Nucleus accumbens (tissue), 56 donors: ENCODE measurements at places on chromosomes 12 and 14.

GRCh38 chr14:95559203-95559602, 24.4 kb downstream of the GLRX5 start:
- DNase-seq, result no peak

- DNase-seq, result no peak
Measured at GRCh38 chr12:122865268-122866231, 30.3 kb downstream of the HIP1R start.

GRCh38 chr12:67080637-67081036, 188.5 kb upstream of the CAND1 start:
- DNase-seq, result no peak

DNA sequence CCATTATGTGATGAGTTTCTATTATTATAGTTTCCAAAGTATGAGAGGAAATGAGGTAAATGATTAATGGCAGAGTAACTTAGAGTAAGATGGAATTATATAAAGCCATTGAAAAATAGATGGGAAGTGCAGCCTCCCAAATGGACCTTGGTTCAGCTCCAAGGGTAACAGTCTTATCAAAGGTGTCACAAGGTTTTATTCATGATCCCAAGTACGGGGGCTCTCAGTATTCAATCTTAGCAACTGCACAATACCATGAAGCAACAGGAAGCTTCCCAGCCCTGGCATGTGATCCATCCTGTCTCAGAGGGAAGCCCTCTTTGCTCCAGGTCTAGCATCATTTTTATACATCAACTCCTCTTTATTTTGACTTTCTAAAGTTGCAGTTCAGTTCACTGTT, 948.2 kb downstream of the GALC start:
- no peak for DNase-seq

DNA sequence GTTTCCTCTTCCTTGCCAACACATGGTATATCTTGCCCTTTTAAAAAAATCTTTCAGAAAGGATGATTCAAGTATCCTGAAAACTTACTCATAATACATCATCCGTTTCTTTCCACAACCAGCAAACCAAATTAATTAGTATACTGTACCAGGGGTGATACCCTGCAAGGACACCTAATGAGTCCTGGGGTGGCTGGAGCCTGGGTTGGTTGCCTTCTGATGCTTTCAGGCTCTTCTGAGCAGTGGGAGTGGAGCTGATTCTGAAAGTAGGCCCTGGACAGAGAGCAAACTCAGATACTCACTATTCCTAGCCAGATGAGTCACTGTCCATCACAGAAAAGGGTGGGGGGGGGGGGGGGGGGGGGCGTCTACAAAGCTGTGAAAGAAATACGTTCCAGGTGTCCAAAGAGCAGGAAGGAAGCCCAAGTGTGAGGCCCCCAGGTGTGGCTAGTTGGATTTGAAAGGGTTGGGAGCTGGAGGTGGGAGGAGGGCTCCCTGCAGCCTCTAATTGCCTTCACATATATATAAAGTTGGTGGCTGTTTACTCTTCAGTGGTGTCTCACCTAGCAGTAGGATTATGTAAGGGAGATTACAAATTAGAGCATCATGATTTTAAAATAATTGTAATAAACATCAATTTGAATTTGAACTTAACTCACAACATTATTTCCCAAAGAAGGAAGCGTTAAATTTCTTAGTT, 36.5 kb downstream of the FBXO33 start:
- no peak for DNase-seq

DNA sequence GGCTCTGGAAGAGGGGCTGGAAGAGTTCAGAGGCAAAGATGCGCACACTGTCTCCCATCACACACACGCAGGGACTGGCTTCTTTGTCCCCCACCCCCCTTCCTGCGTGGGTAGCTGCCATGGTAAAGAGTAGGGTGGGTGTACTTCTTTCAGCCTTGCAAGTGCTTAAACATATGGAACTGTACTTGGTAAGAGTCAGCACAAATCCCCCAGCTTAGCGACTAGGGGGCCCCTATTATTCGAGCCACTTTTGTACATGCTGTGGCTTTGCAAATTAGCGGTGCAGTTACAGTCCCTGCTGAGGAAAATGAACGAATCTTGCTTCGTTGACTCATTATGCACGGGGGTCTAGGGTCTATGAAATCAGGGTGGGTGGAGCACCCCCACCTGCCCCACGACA, 123.8 kb downstream of the AACS start:
- peak; percentile 15 for DNase-seq

- no peak for DNase-seq
Measured at GRCh38 chr14:66273261-66273832, 212.8 kb upstream of the CCDC196 start.

GRCh38 chr12:15599266-15600037, 189.7 kb downstream of the EPS8 start:
- no peak for DNase-seq

- DNase-seq, result no peak
Measured at GRCh38 chr14:69882116-69882864, 3.1 kb downstream of the SMOC1 start.

DNA sequence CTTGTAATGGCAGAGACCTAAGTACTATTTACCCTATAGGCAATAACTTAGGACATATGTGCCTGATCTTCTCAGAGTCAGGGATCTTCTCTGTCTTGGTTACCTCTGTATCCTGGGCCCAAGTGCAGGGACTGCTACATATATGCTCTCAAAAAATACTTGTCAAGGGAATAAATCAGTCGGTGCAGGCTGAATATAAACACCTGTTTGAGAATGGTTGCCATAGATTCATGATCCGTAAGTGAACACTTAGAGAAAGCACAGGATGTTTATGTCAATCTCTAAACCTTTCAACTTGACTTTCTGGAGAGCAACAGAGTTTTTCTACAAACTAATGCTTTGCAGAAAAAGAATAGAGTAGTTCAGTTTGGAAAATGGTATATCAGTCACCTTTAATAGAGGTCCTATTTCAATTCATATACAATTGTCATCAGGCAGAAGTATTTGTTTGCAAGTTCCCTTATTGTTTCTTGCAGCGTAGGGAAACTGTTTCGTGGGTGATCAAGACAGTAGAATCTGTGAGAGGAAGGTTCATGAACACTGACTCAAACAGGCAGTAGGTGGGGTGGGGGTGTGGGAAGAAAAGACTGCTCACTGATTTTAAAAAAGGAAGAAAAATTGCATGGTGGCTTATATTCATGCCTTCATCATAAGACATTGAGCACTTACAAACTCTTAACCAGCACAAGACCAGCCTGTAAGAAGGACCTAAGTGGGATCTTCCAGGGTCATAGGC, 6.0 kb upstream of the UBE2N start:
- DNase-seq, result no peak

DNA sequence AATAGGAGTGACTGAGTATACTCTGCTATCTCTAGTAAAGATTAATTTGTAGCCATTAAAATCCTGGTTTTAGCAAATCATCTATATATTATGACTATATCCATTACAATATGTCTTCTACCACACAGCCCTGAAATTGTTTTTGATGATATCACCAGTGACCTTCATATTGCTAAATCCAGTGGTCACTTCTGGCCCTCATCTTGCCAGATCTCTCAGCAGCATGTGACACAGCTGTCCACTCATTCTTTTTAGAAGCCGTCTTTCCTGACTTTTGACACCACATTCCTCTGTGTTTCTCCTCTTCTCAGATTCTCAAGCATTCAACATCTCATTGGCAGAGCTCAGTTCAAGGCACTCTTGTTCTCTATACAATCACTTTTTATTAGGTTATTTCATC, 54.9 kb downstream of the CPNE8 start:
- DNase-seq, result no peak

- DNase-seq, result no peak
Measured at GRCh38 chr12:95258803-95259202, 41.2 kb downstream of the VEZT start.

DNA sequence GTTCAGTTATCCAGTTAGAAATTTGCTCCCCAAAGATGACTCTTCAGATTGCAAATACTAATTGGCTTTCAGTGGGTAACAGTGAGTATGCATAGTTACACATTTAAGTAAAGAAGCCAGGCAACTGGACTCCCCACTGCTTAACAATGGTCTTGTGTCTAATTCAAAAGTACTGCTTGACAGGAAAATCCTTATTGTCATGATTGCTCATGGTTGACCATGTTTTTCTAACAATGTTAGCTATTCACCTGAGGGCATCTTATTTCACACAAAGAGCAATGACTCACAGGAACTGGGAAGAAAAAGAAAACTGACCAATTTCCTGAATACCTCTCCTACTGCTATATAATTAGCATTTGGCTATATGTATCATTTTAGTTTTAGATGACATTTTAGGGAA, 33.7 kb upstream of the ALG10B start:
- DNase-seq, result no peak

GRCh38 chr14:52790756-52791222, 618 bp downstream of the GNPNAT1 start:
- DNase-seq, result no peak

- DNase-seq, result no peak
Measured at GRCh38 chr14:54671537-54671936, 104.6 kb downstream of the SAMD4A start.

GRCh38 chr14:26394150-26394810, 203.6 kb downstream of the NOVA1 start:
- DNase-seq, result no peak

DNA sequence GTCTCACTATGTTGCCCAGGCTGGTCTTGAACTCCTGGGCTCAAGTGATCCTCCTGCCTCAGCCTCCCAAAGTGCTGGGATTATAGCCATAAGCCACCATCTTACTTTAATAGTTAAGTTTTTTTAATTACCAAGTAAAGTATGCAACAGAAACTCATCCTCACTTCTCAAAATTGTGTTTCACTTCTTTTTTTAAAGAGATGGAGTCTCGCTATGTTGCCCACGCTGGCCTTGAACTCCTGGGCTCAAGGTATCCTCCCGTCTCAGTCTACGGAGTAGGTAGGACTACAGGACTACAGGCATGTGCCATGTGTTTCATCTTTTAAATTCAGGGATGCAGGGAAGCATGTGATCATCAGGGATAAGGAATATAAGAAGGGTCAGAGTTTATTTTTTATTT, 17.2 kb upstream of the ARID2 start:
- DNase-seq, result no peak

- DNase-seq, result no peak
Measured at GRCh38 chr12:120362516-120363273, 6.3 kb downstream of the MSI1 start.

GRCh38 chr12:77354766-77355362, 289.5 kb upstream of the E2F7 start:
- DNase-seq, result no peak

DNA sequence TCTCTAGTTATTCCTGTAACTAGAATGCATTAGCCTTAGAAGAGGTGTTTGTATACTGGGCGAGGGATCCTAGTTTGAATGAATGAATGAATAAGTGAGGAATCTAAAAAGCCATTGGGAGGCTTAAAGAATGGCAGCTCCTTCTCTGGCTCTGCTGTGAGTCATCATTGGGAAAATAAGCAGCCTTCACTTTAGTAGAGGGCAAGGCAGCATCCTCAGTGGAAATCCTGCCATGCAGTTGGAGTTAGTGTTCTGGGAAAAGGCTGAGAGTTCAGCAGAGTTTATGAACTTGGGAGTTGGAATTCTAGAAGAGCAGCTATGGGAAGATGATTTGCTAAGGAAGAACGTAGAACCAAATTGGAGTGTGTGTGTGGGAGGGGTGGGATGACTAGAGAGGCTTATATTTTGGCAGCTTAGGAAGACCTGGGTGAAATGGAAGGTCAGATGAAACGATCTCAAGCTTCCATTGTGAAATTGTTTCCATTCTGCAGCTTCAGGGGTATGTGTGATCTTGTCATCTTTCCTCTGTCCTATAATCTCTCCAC, 120.8 kb downstream of the PTCSC3 start:
- DNase-seq, result no peak

GRCh38 chr14:85534458-85535293, 4.7 kb downstream of the FLRT2 start:
- peak; percentile 16 for DNase-seq

GRCh38 chr14:75628816-75629215, 31.9 kb downstream of the ERG28 start:
- DNase-seq, result no peak

- no peak for DNase-seq
Measured at GRCh38 chr14:45558183-45558582, 305.2 kb upstream of the MIS18BP1 start.

DNA sequence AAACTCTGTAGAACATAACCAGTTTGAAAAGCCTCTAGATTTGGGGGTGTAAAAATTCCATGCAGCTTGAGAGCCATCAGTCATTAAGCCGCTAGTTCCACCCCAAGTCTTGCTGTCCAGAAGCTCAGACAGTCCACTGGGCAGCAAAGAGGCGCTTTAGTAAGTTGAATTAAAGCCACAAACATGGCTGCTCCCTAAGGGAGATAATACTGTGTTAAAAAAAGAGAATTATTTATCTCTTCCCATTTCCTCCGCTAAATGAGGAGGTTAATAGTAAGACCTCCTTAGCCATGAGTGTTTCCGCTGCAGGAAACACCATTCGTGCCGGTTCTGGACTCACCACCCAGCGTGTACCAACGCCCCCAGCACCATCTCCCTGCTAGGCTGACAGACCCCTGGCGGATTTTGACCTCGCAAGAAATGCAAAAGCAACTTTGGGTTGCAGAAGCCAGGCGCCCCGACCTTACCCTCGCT, 536 bp downstream of the TM7SF3 start:
- no peak for DNase-seq

- DNase-seq, result peak; percentile 81
Measured at GRCh38 chr14:23366426-23366921, 1.5 kb upstream of the EFS start.

DNA sequence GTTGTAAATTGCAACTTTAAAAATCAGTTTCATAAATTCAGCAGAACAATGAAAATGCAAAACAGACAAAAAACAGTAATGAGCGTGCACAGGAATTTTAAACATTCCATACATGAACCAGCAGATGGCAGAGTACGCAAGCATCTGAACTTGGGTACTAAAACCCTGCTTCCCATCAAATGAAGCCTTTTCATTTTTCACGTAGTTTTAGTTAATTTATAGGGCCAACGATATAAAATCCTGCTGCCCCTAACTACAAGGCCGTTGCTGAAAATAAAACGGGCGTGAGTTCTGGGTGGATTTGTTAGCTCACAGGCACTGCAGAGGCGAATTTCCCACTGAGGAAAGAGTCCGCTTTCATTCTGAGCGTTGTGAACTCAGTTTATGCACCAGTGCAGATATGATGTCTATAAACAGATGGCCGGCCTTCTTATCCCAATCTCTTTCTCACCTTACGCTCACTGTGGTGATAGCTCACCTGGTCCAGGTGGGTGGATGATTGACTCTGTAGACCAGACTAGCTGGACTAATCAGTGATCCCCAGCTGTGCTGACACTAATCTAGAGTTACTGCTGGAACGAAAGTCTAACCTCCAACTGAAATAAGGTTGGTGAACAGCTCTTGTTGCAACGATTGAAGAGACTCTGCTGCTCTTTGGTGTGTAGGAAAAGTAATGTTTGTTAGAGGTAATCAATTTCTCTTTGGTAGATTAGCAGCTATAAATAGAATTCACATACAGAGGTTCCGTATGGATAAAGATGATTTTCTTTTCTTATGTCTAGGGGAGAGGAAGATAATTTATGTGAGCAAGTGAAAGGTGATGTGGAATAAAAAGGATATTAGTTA, 89.2 kb downstream of the PDZRN4 start:
- DNase-seq, result peak; percentile 5

- DNase-seq, result no peak
Measured at GRCh38 chr14:100902295-100903133, 1.0 kb downstream of the RTL1 start.
